IPS-NIHi11 (cell line): ENCODE measurements at places on chromosomes 4 and X.

DNA sequence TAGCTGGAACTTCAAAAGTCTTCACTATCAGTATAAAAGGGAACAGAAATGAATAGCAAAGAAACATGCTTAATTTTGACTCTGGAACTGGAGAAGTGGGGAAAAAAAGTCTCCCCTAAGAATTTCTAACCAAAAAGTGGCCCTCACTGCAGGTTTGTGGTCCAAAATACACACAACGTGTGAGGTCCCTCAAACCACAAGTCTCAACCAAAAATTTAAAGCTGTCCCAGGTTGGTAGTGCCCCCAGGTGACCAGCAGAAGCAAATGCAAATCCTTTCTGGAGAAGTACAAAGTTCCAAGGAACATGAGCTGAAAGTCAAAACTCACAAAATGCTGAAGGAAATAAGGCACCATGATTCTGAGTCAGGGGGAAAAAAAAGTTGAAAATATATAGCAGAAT lies 23.6 kb upstream of the VAMP7 start:
- DNase-seq, result peak; percentile 4

DNA sequence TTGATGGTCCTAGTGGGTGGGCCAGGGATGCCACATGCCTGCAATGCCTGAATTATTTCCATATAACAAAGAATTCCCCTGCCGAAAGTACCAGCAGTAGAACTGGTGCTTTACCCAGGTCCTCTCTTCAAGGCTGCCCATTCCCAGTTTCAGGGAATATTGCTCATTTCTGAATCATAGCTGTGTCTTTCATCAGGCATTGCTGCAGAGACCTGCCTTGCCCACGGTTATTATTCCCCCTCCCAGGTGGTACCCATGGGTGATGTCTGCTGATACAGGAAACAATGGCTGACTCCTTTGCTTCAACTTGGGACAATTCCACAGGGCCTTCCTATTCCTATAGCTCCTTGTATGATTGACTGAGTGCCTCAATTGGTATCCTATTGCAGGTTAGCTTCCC lies 9.7 kb upstream of the IQCM start:
- DNase-seq, result no peak

GRCh38 chrX:123336666-123337065 lies 152.6 kb downstream of the GRIA3 start:
- no peak for DNase-seq

DNA sequence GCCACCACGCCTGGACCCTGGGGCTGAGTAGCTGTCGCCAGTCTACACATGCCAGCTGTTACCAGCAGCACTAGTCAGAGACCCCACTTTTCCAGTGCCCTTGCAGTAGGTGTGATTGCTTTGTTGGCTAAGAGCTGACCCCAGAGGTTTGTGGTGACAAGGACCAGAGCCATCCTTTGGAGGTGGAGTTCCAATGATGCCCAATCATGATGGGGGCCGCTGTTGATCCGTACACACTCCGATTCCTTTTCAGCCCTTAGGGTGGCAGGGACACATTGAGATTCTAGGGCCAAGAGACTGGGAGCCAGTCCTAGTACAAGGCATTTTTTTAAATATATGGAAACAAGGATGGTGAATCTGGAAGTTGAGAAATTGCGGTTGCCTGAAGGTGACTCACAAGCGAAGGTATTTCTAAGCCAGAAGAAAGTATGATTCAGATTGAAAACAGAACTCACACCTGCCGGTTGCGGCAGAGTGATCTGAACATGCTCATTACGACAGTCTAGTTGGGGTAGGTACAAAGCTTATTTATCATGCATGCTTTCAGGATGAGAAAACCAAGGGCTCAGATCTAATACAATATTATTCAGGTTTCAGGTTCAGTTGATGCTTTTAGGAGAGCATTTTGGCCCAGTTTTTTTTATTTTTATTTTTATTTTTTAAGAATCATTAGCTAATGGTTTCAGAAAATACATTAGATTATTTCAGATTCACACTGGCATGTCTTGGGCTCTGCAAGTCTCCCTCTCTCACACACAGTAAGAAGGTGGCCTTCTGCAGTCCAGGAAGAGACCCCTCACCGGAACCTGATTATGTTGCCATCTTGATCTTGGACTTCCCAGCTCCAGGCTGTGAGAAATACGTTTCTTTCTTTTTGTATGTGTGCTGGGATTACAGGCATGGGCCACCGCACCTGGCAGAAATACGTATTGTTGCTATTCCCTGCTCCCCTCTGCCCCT lies 43.4 kb downstream of the SHROOM2 start:
- DNase-seq, result no peak
